ENCODE measurements at places on chromosomes 7 and 10.

GRCh38 chr7:51160990-51161615 lies 155.5 kb downstream of the COBL start:
- peak; percentile 36 for DNase-seq

DNA sequence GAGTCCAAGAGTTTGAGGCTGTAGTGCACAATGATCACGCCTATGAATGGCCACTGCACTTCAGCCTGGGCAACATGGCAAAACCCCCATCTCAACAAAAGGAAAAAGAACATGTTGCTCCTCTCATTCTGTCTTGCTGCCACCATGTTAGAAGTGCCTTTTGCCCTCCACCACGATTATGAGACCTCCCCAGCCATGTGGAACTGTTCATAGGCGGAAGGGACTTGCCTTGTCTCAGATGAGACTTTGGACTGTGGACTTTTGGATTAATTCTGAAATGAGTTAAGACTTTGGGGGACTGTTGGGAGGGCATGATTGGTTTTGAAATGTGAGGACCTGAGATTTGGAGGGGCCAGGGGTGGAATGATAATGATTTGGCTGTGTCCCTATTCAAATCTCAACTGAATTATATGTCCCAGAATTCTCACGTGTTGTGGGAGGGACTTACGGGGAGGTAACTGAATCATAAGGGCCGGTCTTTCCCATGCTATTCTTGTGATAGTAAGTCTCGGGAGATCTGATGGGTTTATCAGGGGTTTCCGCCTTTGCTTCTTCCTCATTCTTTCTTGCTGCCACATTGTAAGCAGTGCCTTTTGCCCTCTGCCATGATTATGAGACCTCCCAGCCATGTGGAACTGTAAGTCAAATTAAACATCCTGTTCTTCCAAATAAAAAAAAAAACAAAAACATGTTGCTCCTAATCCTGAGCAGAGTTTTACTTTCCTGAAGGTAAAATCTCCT lies 22.3 kb downstream of the DLG5 start:
- no peak for DNase-seq

DNA sequence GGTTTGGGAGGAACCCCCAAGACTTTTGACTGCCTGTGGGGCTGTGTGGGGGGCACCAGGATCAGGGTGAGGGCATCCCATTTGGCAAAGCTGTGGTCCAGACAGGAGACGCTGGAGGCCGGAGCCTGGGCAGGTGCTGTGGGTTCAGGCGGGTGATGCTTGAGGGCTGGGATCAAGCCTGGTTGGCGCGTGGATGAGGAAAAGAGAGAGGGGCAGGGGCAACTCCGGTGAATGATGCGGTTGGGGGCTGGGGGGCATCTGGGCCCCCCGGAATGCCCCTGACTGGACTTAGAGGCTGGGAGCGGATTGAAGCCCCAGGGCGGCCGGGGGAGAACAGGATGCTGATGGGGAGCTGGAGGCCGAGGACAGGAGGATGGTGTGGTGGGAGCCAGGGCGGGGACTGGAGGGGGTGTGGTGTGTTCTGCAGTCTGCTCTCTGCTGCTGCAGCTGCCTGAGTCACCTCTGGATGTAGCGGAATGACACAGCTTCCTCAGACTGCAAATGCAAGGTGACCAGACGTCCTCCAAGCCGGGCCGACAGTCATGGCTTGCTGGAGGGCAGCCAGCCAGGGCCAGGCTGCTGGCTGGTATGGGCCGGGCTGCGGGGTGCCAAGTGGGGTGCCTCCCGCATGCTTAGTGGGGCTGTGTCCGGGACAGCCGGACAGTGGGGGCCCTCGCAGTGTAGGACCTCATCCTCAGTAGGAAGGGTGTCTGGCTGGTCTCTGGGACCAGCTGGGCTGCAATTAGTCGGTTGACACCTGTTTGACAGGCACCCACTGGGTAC lies 3.2 kb downstream of the MAFK start:
- DNase-seq, result no peak

DNA sequence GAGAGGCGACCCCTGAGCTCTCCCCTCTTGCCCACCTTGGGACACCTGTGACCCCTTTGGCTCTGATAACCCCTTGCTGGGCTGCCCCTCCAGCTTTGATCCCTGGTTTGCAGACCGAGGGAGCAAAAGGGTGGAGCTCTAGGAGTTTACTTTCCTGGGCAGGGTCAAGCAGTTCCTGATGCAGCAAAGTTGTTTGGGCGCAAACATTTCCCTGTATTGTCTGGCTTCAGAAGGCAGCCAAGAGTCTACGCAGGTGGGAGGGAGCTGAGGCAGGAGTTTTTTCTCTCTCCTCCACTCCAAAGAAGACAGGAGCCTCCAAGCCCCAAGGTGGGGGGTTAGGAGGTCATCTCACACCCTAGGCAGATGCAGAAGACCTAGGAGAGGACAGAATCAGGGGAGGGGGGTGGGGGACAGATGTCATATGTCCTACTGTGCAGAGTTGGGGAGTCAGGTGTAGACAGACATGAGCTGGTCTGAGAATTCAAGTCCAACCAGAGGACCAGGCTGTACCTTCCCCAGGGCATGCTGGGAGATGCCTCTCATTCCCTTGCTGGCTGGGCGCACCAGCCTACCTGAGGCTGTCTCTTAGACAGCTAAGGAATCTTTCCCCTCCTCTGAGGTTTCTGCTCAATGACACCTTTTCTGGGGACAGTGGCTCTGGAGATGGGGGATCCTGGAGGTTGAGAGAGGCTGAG lies 20.5 kb downstream of the TMEM270 start:
- no peak for DNase-seq

DNA sequence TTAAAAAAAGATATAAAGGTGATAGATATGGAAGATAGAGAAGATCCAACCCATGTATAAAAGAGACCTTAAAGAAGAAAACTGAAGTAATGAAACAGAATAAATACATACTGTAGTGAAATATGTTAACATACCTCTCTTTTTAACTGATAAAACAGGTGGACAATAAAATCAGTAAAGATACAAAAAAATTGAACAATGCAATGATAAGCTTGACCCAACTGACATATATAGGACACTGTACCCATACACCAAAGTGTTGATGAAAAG lies 17.4 kb upstream of the PRF1 start:
- no peak for DNase-seq

DNA sequence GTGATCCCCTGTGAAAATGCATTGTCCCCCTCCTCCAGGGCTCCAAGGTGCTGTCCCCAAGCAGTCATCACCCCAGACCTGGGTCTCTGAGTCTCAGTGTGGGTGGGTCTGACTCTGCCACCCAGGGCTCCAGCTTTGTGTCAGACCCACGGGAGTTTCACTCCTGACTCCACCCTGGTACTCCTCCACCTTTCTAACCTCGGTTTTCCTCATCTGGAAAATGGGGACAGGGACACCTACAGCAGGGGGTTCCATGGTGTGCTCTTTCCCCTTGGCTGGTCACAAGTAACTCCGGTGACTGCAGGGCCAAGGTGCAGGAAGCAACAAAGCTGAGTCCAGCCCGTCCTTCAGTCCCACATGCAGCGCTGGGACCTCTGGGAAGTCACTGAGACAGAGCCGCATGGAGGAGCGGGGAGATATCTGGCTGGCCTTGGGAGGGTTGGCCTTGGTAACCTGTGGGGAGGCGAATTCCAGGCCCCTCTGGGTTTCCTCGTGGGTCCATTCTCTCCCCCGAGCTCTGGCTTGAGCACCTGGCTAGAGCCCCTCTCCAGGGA lies 41.8 kb upstream of the RABGEF1 start:
- DNase-seq, result no peak

DNA sequence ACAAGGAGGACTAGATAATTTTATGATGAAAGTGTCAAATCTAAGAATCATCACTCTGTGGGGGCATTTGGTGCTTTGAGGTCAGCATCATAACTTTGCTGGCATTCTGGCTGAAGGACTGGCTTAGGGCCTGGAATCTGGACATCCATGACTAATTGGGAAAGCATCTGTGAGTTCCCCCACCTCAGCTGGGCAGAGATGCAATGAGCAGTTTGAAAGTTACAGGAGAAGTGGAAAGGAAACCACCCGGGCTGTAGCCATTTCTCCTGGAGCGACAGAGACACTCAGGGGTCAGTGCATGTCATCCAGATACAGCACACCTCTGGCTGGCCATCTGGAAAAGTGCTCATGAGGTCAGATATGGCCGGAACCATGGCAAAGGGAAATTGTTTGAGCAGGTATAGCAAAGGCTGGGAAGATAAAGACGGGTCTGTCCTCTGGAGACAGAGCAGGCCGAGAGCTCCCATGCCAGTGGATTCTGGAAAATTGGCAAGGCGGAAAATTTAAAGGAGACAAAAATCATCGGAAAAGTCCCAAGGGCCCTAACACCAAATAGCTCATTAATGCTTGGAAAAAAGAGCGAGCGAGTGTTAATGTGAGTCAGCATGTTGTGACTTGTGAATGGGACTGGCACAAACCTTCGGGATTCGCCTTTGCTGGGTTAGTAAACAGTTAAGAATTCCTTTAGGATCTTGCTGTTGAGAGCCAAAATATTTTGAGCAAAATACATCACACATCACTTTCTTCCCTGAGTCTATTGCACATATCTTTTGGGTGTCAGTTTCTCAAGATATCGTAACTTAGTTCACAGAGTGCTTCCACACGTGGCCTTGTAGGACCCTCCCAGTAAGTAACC lies 188.4 kb upstream of the AGK start:
- DNase-seq, result no peak

DNA sequence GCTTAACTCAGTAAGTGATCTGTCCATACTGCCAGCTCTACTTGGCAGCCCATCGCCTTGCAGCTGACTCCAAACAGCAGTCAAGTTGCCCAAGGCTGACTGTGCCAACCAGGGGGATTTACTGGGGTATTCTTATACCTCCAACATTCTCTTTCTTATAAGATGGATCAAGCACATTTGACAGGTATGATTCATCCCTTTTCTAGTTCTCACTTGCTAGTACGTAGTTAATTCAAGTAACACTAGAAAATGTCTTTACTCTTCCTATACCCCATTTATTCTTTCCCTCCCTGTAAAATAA lies 77.0 kb downstream of the SLC25A13 start:
- no peak for DNase-seq

- no peak for DNase-seq
These were observed 105.6 kb downstream of the APBB1IP start for GRCh38 chr10:26543567-26544306.

DNA sequence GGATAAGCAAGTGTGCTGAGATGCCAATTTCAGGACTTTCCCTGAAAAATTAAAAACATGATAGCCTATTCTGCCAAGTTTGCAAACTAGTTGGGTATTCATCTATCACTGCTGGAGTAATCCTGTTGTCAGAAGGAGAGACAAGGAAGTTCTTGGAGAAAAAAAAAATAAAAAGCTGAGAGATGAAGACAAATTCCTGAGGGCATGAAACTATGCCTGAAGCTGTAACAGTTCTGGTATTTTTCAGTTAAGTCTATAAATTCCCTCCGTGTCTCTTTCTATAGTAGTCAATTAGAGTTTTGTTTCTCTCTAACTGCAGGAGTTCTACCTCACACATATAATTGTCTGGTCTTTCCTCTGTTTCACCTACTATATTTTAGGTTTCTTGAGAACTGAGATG lies 95.7 kb downstream of the DGKB start:
- DNase-seq, result no peak

- DNase-seq, result peak; percentile 34
These were observed 10.0 kb upstream of the TLX1 start for GRCh38 chr10:101120884-101121653.

GRCh38 chr7:132435016-132435990 lies 141.0 kb downstream of the PLXNA4 start:
- DNase-seq, result no peak

DNA sequence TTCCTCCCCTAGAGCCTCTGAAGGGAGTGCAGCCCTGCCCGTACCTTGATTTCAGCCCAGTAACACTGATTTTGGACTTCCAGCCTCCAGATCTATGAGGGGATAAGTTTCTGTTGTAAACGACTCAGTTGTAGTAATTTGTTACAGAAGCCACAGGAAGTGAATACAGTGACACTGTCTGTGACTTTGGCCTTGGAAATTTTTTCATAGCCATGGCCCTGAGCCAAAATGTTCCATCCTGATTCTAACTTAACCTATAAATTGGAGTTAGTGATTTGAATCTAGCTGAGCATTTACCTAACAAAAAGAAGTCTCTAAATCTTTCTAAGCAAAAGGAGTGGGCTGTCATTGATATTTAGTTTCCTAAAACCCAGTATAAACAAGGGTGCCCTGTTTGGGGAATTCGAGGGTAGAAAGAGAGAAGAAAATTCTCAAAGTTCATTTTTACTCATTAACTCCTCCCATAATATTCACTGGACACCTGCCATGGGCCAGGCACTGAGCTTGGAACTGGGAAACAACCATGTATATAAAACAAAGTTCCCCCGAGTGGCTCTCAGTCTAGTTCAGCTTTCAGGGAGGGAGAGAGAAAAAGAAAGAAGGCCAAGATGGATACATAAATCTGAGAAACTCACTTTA lies 162.3 kb downstream of the SKIDA1 start:
- DNase-seq, result no peak

DNA sequence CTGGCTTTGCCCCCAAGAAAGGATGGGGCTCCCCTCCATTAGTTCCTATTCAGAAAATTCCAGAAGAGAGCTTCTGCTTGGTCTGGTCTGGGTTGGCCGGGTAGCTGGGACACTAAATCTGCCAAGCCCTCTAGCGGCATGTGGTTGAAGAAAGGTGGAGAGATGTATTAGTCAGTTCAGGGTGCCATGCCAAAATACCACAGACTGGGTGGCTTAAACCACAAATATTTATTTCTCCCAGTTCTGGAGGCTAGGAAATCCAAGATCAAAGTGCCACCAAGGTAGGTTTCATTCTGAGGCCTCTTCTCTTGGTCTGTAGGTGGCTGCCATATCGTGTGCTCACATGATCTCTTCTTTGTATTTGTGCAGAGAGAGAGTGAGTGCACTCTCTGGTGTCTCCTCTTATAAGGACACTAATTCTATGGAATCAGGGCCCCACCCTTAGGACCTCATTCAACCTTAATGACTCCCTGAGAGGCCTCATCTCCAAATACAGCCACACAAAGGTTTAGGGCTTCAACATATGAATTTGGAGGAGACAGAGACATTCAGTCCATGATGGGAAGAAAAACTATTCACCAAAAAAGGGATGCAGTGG lies 38.7 kb upstream of the MTPAP start:
- no peak for DNase-seq

DNA sequence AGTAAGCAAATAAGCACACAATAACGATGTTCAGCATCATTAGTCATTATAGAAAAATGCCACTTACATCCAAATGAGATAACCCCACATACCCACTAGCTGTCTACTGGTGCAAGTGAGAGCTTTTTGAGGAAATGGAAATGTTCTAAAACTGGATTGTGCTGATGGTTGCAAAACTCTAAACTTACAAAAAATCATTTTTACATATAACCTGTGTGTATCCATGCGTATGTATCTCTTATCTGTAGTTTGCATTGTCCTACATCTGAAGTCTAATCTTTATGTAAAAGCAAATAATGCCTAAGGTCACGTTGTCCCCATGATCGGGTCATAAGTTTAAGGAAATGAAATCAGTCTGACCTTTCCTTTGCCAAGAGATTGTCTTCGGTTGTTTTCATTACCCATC lies 81.6 kb upstream of the DNAJB6 start:
- no peak for DNase-seq

DNA sequence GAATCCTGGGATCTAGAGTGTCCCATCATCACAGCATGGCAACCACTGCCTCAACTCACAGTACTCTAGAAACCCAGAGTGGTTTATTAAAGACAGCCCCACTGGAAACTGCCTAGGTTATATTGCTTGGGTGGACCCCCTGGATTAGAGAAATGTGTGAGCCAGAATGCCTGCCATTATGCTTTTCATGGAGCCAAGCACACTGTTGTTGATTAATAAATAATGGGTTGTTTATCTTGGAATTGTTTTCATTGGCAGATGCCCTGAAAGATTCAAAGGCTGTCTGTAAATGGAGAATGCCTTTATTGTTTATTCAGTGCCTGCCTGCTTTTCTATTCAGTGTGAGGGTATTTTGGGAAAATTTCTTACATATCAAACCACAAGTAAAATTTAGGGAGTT lies 52.1 kb downstream of the GNAI1 start:
- no peak for DNase-seq
